ENCODE measurements at places on chromosomes 5 and 9.
A peak's percentile ranks its signal among the peaks of the same experiment; 100 is the strongest.

DNA sequence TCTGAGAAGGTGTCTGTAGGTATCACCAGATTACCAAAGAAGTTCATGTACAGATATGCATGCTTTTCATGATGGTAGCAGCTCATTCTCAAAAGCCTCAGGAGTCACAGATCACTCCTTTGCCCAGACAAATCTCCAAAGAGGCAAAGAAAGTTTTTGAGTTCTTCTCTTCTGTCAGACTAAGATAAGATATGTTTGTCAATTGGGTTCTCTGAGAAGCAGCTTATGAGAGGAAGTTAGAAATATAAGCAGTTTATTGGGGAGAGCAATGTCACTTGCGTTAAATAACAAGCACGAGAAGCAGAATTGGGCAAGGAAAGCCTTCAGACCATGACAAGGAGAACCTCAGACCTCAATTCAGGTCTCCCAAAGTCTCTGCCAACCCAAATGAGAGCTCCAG is 219.2 kb upstream of the KLF4 start:
- no peak for DNase-seq

GRCh38 chr9:92488681-92489550 is 6.6 kb upstream of the ASPN start:
- no peak for DNase-seq

GRCh38 chr5:33477816-33478215 is 37.1 kb downstream of the TARS1 start:
- no peak for DNase-seq

GRCh38 chr5:88663793-88664216 is 219.2 kb downstream of the MEF2C start:
- DNase-seq = peak; percentile 83

GRCh38 chr5:178486239-178486641 is 104.0 kb downstream of the COL23A1 start:
- no peak for DNase-seq

DNA sequence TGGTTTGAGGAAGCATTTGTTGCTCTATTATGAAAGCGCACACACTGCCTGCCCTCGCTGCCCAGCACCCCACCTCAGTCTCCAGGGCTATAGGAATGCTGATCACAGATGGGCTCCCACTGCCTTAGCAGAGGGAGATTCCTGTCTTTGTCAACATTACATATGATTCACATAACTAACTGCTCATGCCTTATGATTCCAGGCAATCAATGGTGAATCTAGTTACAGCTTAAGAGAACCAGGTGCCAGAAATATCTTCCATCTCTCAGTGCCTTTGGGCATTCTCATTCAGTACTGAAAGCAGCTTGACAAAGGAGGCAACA is 458.9 kb upstream of the C9orf72 start:
- DNase-seq = no peak

- no peak for DNase-seq
Measured at GRCh38 chr9:129586245-129586644, 34.7 kb downstream of the C9orf50 start.

GRCh38 chr5:175688352-175689146 is 30.7 kb downstream of the HRH2 start:
- no peak for DNase-seq

DNA sequence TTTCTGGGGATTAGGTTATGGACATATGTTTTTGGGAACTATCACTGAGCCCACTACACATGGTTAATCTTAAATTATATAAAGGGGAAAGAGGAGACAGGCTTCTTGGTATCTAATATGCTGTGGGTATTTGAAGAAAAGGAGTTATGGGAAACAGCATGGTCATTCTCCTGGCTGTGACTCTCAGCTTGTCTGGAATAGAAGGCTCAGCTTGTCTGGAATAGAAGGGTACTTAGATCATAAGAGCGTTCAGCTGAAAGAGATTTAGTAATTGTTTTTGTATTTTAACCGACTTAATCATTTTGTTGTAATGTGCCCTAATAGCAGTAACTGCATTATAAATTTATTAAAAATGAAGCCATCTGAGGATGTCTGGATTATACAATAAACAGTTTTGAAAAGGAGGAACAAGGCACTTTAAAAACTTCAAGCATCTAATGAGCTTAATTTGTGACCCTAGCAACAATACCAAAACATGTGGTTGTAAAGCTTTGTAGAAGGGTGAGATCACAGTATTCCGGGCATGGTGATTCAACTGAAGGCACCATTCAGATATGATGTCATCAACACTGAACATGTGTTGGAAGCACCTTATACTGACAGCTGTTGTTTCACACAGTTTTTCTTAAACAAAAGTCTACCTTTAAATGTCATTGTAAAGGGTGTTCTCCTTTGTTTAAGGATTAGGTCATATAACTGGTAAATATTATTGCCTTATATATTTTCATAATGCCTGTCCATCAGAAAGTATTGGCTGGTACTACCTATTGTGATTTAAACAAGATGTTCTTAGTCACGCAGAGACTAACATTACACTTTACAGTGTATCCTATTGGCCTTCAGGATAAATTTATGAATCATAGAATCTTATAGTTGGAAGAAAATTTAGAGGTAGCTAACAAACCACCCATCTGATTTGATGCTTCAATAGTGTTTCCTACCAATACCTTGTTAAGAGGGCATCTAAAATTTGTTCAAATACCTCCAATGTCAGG is 2174.1 kb upstream of the WWC1 start:
- no peak for DNase-seq

DNA sequence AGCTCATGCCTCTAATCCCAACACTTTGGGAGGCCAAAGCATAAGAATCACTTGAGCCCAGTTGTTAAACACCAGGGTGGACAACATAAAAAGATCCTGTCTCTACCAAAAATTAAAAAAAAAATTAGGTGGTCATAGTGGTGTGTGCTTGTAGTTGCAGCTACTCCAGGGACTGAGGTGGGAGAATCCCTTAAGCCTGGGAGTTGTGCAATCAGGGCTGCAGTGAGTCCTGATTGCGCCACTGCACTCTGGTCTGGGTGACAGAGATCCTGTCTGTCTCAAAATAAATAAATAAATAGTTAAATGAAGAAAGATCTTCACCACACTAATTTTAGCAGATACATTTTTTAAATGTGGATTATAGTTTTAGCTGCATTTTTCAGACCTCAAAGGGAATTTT is 433.2 kb downstream of the MAT2B start:
- DNase-seq = no peak

GRCh38 chr9:81825846-81826516 is 102.2 kb upstream of the SPATA31D4 start:
- DNase-seq = peak; percentile 68

DNA sequence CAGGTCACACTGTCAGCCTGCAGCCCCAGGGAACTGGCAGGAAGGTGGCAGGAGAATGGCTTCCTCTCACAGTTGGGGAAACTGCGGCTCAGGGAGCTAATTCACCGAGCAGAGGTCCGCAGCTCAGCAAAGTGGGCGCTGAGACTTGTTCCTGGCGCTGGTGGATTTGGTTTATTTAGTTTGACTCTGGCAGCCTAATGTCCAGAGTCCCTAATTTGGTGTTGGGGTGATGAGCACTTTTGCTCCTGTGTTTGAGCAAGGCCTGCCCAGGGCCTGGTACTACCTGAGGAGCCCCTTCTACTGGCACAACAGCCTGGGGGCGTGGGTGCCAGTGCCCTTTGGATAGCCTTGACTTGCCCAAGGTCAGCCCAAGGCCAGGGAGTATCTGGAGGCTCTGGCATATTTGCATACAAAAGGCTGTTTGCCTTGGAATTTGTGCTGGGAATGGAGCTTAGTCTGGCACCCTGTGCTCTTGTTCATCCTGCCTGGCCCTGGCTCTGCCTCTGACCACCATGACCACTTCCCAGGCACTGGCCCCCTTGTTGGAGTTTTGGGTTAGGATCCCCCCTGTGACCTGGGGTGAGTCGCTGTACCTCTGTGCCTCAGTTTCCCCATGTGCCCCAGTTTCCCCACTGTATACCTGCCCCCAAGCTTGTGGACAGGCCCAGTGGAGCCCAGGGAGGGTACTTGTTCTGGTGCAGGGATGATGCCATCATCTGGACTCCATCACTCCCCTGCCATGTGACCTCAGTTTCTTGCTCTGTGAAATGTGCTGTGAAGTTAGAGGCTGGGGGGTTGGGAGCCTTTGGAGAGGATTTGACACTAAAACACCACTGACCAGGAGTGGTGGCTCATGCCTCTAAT is 1.4 kb downstream of the SUSD3 start:
- no peak for DNase-seq

GRCh38 chr5:160367885-160368284 is 2.5 kb downstream of the C1QTNF2 start:
- no peak for DNase-seq

DNA sequence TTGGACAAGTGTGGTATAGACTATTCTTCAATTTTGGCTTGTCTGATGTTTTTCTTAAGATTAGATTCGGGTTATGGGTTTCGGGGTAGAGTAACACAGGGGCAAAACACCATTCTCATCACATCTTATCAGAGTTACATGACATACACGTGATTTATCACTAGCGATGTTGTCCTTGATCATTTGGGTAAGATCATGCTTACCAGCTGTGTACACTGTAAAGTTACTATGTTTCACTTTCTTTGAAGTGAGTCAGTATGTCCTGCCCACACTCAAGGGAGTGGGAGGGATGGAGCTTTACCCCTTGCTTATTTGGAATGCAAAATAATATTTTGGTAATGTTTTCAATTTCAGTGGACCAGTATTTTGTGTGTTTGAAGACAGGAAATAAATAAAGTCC is 101.8 kb upstream of the TAF11L2 start:
- DNase-seq = no peak

DNA sequence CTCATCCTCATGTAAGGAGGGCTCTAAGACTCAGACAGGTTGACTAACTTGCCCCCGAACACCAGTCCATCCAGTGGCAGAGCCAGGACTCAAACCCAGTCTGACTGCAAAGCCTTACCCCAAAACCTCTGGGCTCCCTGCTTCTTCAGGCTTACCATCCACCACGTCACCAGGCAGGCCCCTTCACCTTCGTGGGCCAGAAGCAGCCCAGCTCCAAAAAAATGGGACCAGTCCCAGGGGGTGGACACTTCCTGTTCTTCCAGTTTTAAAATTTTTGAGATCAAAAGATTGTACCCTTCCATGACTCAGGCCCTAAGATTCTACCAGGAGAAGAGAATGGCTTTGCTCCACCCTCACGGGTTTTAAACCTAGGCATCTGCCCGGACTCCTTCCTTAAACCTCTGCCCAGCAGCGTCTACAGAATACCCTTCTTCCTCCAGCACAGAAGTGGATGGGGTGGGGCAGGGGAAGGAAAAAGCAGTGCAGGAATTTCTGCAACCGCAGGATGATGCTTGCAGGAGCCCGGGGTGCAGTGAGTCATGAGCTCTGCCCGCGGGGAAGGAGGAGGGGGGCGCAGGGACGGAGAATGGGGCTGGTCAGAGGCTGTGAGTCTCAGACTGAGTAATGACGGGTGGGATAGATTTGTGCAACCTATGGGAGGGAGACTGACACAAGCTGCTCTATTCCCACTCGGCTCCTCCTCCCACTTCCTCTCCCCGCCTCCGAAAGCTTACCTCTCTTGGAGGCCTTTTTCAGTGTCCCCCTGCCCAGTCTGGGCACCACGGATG is 50.4 kb upstream of the STXBP1 start:
- DNase-seq = no peak

DNA sequence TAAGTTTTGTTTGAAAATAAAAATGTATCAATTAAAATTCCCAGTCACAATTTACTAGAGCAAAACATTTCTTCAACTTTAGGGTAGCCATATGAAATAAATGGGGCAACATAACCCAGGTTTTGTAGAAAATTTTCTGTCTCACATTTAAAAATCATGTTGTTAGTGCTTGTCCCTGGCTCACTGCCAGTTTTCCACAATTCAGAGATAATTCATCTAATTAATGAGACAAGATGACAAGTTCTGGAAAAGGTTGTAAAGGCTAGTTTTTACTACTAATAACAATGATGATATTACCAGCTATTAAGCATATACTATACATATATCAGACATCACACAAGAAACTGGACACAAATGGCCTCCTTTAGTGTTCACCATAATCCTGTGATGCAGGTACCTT is 45.9 kb downstream of the MEGF9 start:
- DNase-seq = no peak

- DNase-seq = no peak
Measured at GRCh38 chr5:131983244-131983771, 28.1 kb downstream of the ACSL6 start.

- DNase-seq = no peak
Measured at GRCh38 chr5:92455011-92455410, 1071.9 kb upstream of the ARRDC3 start.

DNA sequence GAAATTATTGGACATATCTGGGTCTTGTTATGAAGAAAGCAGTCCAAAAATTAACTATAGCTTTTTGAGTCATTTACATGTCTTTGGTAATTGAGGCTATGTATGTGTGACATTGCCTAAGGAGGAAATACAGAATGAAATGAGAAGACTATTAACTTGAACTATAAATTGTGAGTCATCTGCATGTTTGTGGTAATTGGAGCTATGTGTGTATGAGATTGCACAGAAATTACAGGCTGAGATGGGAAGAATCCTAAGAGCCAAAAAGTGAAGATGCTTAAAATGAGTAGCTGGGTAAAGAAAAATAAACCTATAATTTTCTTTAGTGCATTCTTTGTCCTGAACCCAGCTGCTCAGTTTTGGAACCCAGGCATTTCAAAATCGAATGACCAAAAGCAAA is 747.6 kb upstream of the EDIL3 start:
- DNase-seq = no peak

DNA sequence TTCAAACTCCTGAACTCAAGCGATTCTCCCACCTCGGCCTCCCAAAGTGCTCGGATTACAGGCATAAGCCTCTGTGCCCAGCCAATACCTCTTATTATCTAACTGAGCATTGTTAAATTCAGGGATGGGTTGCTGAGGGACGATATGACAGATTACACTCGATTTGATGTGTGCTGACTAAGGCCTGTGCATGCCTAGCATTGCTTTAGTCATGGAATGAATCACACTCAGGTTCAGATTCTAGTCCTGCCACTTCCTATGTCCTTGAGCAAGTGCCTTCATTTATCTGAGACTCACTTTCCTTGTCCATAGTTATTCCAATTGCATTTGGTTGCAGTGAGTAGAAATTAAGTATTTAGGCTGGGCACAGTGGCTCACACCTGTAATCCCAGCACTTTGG is 19.5 kb downstream of the THBS4 start:
- no peak for DNase-seq

GRCh38 chr9:111904026-111904425 is 7.4 kb downstream of the UGCG start:
- no peak for DNase-seq

DNA sequence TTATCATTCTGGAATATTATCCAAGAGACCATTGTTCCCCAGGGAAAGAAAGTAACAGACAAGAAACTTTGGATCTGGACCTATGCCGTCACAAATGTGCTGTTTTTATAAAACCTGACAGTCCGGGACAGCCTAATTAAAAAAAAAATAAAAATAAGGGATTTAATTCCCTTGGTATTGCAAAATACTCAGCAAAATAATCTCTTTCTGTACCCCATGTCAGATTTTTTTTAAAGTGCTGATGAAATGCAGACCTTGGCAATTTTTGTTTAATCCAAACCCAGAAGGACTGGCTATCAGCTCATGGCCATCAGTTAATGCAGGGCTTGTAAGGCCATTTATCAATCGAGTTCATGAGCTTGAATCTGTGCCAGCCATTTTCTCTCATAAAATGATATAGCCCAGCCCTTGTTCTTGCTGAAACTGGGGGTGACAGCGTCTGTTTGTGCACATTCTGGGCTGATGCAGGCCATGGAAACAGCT is 162.7 kb upstream of the S1PR3 start:
- no peak for DNase-seq

GRCh38 chr5:92337772-92338234 is 954.7 kb upstream of the ARRDC3 start:
- no peak for DNase-seq

GRCh38 chr5:109682383-109682782 is 7.3 kb upstream of the MAN2A1 start:
- DNase-seq = no peak
